ENCODE measurements at places on chromosomes 11 and 22.
A peak's percentile ranks its signal among the peaks of the same experiment; 100 is the strongest.

GRCh38 chr11:60960405-60960804 lies 8.4 kb upstream of the SLC15A3 start:
- DNase-seq: no peak

- DNase-seq: peak; percentile 62
Observed at GRCh38 chr11:131391176-131391575, 20.8 kb downstream of the NTM start.

GRCh38 chr11:3170044-3170755 lies 5.1 kb upstream of the OSBPL5 start:
- DNase-seq: no peak

DNA sequence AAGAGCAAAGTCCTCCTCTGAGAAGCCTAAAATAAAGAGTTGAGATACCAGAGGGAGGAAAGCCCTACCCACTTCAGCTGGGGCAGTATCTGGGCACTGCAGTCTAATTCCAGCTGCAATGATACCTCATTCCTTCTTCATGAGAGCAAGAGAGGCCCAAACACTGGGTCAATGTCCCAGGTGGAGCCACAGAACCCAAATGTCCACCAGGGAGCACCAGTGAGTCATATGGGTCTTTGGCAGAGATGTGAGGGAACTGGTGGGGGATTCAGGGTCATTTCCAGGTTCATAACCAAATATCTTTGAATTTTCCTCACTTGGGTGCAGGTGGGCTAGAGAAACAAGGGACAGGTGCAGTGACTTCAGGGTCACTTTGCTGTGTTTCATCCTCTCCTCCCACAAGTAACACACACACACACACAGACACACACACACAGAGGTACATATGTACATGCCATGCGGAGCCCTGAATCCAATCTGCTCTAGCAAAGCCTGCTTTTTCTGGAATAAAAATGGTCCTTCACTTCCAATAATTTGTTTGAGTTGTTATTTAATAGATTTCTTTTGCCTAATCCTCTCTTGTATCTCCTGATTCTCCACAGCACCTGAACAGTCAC lies 585.4 kb downstream of the SOX6 start:
- no peak for DNase-seq
